H1 (cell line): ENCODE measurements at places on chromosomes 16 and 17.

GRCh38 chr16:83849421-83849820 is 41.6 kb downstream of the HSBP1 start:
- DNase-seq = no peak

GRCh38 chr17:4947010-4947410 is 1.3 kb downstream of the PFN1 start:
- DNase-seq = no peak

DNA sequence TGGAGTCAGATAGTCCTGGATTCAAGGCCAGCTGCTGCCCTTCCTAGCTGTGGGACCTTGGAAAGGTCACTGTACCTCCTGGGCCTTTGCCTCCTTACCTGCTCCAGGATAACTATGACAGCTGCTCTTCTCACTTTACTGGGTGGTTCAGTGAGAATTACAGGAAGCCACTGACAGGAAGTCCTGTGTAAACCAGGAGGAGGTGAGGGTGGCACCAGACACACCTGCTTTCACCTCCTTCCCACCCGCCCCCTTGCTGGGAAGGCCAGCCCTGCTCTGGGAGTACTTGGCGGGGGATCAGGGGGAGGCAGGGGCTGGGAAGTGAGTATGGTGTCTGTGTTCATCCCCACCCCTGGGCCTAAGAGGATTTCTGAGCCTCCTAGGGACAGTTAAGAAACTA is 42.6 kb downstream of the CPNE2 start:
- DNase-seq = no peak

GRCh38 chr16:65249768-65250167 is 127.9 kb upstream of the CDH11 start:
- no peak for DNase-seq

DNA sequence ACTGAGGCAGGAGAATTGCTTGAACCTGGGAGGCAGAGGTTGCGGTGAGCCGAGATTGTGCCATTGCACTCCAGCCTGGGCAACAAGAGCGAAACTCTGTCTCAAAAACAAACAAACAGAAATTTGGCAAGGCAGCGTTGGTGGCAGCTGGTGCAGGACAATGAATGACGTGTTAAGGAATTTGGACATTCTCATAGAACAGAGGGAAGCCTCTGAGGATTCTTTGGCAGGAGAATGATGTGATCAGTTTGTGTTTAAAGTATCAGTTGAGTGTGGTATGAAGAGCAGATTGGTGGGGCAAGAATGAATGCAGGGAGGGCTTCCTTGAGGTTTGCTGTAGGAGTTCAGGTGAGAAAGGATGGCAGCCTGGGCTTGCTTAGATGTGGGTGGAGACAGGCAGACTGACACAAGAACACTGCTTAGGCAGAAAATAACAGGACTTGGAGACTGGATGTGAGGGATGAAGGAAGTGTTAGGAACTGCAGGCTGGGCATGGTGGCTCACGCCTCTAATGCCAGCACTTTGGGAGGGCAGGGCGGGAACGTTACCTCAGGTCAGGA is 4.8 kb downstream of the CYB5D2 start:
- DNase-seq = no peak

- no peak for DNase-seq
These were observed 30.7 kb downstream of the PIMREG start for GRCh38 chr17:6474906-6475305.

- DNase-seq = no peak
These were observed 137.7 kb upstream of the CORO6 start for GRCh38 chr17:29760279-29761039.

DNA sequence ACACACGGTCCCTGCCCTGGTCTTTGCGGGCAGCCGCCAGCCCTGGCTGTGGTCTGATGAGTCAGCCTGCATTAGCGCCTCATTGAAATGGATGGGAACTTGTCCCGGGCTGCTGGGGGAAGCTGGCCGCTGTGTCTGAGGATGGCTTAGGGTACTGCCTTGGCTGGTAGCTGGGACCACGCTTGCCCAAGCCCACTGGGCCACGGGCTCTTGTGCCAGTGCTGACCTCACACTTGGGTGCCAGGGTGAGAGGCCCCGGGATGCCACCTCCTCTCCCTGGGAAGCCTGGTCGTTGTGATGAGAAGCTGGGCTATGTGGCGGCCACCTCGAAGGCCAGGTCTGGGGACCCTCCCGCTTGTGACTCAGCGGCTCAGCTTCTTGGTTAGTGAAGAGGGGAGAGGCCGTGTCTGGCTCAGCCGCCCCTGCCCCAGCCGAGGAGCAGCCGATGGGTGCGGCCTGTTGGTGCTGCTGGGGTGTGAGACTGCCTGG is 10.7 kb downstream of the CACNA1H start:
- no peak for DNase-seq

DNA sequence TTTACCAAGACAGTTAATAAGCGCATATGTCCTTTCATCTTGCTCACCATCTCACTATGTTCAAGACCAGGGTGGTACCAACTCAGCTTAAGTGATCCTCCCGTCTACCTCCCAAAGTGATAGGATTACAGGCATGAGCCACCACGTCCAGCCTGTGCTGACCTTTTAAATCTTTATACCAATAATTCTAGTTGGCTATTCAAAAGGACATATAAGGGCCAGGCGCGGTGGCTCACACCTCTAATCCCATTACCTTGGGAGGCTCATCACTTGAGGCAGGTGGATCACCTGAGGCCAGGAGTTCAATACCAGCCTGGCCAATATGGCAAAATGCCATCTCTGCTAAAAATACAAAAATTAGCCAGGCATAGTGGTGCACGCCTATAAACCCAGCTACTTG is 2.4 kb downstream of the CEP95 start:
- no peak for DNase-seq

DNA sequence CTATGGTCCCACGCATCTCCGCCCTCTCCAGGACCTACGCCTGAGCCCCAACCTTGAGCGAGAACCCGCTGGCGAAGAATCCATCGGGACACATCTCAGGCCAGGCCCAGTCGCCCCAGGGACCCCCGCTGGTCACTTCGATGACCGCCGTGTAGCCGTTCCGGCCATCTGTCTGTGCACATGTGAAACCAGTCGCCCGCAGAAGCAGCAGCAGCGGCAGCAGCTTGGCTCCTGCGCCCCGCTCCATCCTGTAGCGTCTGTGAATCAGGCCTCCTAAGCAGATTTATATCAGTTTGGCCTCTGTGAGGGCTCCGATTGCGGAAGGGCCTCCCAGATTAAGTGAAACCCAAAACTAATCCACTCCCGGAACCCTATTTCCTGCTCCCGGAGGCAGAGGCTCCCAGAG is at the start of gene VMO1:
Gene VMO1, minus strand, starts transcription at position 259 of the 406 bp plus-strand sequence. Its CDS starts 12 bp downstream, at position 247.
- DNase-seq = no peak

DNA sequence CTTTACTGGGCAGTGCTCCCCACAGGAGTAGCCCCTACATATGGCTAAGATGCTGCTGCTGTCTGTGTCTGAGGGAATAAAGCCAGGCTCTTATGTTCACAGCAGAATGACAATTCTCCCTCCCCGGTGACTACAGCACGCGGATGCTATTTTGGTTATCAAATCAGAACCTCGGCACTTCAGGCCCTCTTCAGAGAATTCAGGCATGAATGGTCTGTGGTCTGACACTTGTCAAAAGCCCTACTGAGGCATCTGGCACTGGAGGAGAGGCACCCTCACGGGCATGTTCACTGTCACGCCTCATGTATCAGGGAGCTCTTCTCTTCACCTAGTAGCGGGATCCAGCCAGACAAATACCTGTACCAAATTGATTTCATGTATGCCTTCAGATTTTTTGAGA is 30.4 kb downstream of the KIAA0513 start:
- no peak for DNase-seq

DNA sequence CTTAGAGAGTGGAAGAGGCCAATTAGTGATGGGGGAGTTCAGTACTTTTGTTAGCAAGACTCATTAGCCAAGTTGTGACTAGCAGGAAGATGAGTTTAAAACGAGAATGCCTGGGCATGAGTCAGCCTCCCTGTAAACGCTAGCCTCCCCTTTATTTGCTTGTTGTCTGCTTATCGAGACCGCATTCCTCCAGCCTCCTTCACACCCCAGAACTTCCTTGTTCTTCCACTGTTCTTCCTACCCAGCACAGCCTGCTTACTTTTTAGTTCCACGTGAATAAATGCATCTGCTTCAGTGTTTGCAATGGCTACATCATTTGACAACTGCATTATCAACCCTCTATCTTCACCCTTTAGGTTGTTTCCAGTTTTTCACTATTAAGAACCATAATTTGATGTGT is 20.2 kb upstream of the OR3A1 start:
- DNase-seq = no peak

DNA sequence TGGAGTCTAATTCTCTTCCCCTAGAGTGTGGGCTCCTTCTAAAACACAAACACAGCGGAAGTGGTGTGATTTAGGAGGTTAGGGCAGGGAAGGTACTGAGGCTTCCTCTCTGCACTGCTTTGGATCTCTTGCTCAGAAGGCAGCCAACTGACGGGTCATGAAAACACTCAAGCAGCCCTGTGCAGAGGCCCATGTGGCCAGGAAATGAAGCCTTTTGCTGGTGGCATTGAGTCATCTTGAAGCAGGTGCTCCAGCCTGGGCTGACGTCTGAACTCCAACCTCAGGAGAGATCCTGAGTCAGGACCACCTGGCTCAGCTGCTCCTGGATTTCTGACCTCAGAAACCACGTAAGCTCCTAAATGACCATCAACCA is 72.9 kb downstream of the MRM1 start:
- DNase-seq = no peak

DNA sequence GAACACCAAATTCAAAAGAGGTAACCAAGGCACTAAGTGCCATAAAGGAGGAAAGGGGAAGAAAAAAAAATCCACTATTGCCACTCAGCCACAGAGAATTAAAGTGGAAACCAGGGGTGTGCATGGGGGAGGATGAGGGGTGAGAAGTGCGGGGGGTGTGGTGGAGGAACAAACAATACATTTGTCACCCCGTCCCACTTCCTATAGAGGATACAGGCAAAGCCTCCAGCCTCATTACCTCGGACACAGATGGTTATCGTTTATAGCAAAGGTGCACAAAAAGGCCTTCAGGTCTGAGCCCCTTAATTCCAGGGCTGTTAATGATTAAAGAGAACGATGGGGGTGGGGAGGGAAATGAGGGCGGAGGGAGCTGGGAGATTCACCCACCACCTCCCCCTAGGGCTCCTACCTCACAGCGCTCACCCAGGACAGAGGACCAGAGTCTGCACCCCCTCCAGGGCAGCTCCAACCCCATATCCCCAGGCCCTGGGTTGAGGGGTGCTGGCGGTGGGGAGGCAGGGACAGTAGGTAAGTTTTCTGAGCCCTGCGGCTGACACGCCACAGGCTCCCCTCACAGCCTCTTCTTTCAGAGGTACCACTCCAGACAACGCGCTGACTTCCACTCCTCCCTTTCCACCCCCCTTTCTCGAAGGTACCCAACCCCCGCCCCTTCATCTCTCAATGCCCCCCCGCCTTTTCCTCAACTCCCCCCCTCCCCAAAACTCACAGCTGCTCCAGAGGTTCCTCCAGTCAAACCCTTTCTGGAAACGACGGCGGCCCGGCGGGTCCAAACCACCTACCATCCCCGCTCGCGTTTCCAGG is 470 bp downstream of the DCUN1D3 start:
- peak; percentile 51 for DNase-seq

- DNase-seq = no peak
These were observed 2.8 kb upstream of the ALDOC start for GRCh38 chr17:28579526-28579925.
